ENCODE measurements at places on chromosomes 6 and 20. TPM values are rescaled to one million over a fixed set of nuclear protein-coding genes. Genes with fewer than 3 reads are reported as not detected.

- H3K36me3 ChIP-seq = peaks cover 7% of the 10 kb centered on the region
- no peak overlapping the region for H3K27ac ChIP-seq
- H3K27me3 ChIP-seq = no peaks in the 10 kb centered on the region
- no peak for DNase-seq
These were observed 10.9 kb downstream of the ACSS1 start for GRCh38 chr20:25046736-25047666.

- H3K4me1 ChIP-seq = peaks cover 54% of the 10 kb centered on the region
- peak; percentile 63 for DNase-seq
- peaks cover 78% of the 10 kb centered on the region for H3K36me3 ChIP-seq
- peak overlapping the region; percentile 85 for H3K4me3 ChIP-seq
- H3K27me3 ChIP-seq = no peaks in the 10 kb centered on the region
These were observed 8.9 kb downstream of the CD164 start for GRCh38 chr6:109373331-109373730.

DNA sequence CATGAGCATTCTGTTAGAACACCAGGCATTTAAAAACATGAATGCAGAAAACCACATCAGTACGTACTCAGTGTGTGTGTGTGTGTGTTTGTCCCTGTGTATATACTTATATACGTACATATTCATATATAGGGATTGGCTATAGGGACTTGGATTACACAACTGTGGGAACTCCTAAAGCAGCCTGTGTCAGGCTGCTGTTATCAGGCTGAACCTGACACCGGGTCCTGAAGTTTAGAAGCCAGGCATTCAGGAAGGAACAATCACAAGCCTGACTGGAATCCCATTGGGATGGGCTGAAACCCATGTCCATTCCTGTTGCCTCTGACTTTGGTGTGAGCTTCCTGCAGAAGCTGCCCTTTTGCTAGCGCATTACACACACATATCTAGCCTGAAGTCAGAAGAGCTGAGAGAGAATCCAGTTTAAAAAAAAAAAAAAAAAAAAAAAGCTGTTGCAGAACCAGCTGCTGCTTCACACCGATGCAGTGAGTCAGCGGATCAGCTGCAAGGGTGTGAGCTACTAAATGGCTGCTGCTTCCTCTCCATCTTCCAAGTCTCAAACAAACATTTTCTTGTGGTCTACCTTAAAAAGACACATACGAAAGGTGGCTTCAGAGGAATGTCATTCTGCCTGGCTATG, 348.1 kb downstream of the THBS2 start:
- no peak overlapping the region for H3K4me3 ChIP-seq
- no peaks in the 10 kb centered on the region for H3K4me1 ChIP-seq
- H3K27me3 ChIP-seq = no peaks in the 10 kb centered on the region
- no peak overlapping the region for H3K27ac ChIP-seq
- H3K36me3 ChIP-seq = no peaks in the 10 kb centered on the region

- peaks cover 8% of the 10 kb centered on the region for H3K27me3 ChIP-seq
- no peak overlapping the region for H3K27ac ChIP-seq
- H3K4me1 ChIP-seq = peaks cover 4% of the 10 kb centered on the region
- DNase-seq = no peak
These were observed 31.0 kb downstream of the RIN2 start for GRCh38 chr20:19789009-19789408.

DNA sequence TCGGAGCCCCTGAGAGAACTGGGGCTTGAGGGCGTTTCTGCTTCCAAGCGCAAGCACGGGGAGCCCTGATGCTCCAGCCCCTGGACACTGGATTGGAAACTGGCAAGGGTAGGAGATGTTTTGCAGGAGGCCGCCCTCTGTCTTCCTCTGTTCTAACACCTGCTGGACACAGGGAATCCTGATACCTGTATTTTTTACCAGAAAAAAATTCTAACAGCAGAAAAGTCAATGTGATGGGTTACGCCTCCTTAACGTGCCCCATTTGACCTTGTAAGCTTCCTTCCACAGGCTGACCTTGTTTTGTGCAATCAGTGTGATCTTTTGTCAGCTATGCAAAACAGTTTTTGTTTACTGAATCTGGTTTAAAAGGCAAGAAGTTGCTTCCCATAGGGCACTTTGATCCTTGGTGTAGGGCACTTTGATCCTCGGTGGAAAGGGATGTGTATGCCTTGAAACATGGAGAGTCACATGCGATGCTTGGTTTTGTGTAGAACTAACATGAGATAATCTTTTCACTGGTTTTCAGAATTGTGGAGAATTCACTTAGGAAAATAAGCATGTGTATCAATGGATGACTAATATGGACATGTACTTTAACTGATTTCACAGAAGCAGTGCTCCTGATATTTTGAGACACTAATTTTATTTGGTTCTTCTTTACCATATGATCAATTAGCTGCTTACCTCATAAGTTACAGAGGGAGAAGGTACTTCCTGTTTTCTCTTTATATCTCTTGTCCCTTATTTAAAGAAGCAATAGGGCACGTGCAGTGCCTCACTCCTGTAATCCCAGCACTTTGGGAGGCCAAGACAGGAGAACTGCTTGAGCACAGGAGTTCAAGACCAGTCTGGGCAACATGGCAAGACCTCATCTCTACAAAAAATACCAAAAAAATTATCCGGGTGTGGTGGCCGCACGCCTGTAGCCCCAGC, 59.9 kb upstream of the MAP3K4 start:
- no peaks in the 10 kb centered on the region for H3K4me1 ChIP-seq
- peaks cover 33% of the 10 kb centered on the region for H3K27me3 ChIP-seq
- H3K4me3 ChIP-seq = no peak overlapping the region
- no peak overlapping the region for H3K27ac ChIP-seq
- no peak for DNase-seq
- H3K36me3 ChIP-seq = no peaks in the 10 kb centered on the region

- no peak overlapping the region for H3K27ac ChIP-seq
- no peak for DNase-seq
- no peaks in the 10 kb centered on the region for H3K36me3 ChIP-seq
- H3K4me3 ChIP-seq = no peak overlapping the region
These were observed 285.3 kb downstream of the CDC5L start for GRCh38 chr6:44672841-44673240.

- H3K36me3 ChIP-seq = no peaks in the 10 kb centered on the region
- peaks cover 5% of the 10 kb centered on the region for H3K27me3 ChIP-seq
- no peak for DNase-seq
- no peak overlapping the region for H3K27ac ChIP-seq
- no peak overlapping the region for H3K4me3 ChIP-seq
- H3K4me1 ChIP-seq = peaks cover 11% of the 10 kb centered on the region
These were observed 35.2 kb downstream of the JPH2 start for GRCh38 chr20:44151621-44152416.

DNA sequence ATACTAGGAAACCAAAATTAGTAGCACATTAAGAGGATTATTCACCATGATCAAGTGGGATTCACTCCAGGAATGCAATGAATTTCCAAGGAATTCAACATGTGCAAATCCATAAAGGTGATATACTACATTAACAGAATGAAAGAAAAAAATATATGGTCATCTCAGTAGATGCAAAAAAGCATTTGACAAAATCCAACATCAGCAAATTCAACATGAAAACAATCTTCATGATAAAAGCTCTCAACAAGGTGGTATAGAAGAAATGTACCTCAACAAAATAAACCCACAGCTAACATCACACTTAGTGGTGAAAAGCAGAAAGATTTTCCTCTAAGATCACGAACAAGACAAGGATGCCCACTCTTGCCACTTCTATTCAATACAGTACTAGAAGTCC, 74.4 kb upstream of the PDE10A start:
- no peak for DNase-seq
- H3K4me3 ChIP-seq = no peak overlapping the region
- no peaks in the 10 kb centered on the region for H3K36me3 ChIP-seq
- H3K27ac ChIP-seq = no peak overlapping the region
- no peaks in the 10 kb centered on the region for H3K4me1 ChIP-seq

DNA sequence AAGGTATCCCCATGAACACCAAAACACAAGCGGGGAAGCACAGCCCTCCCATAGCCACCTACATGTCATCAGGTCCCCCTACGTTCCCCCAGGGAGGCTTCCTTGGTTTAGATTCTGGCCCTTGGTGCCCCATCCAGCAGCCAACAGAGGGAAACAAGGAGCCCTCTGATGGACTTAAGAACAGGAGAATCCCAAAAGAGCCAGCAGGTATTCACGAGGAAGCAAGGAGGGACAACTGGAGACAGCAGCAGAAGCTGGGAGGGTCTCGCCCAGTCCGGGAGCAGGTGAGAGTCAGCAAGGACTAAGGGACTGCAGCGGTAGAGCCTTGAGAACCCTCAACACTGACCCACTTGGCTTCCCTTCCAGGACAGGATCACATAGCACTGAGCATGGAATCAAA, 58.4 kb upstream of the TOP1 start:
- no peak overlapping the region for H3K4me3 ChIP-seq
- H3K36me3 ChIP-seq = no peaks in the 10 kb centered on the region
- no peak for DNase-seq
- H3K4me1 ChIP-seq = peaks cover 12% of the 10 kb centered on the region

GRCh38 chr20:16601047-16601446, 27.8 kb upstream of the KIF16B start:
- no peak overlapping the region for H3K27ac ChIP-seq
- no peak overlapping the region for H3K4me3 ChIP-seq
- DNase-seq = no peak
- H3K4me1 ChIP-seq = peaks cover 4% of the 10 kb centered on the region
- no peaks in the 10 kb centered on the region for H3K36me3 ChIP-seq

DNA sequence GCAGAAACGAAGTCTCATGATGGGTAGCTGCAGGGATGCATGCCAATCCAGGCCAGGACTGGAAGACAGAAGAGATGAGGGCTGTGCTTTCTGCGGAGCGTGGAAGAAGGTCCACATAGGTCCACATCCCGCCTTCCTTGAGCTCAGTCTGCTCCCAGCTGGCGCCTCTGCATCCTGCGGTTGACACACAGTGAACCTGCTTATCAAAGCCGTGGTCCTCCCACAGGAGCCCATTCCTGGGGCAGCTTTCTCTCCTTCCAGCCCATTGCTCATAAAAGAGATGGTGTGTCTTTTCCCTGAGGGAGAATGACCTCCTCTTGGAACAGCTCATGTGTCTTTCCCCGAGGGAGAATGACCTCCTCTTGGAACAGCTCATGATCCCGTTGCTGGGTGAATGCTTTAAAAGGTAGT, 225.4 kb downstream of the CDH4 start:
- H3K4me1 ChIP-seq = no peaks in the 10 kb centered on the region
- no peak overlapping the region for H3K27ac ChIP-seq
- H3K4me3 ChIP-seq = no peak overlapping the region
- H3K27me3 ChIP-seq = no peaks in the 10 kb centered on the region
- no peaks in the 10 kb centered on the region for H3K36me3 ChIP-seq

- H3K27me3 ChIP-seq = peaks cover 6% of the 10 kb centered on the region
- peaks cover 18% of the 10 kb centered on the region for H3K4me1 ChIP-seq
- no peak for DNase-seq
- peaks cover 5% of the 10 kb centered on the region for H3K36me3 ChIP-seq
These were observed 72.8 kb upstream of the ECI2 start for GRCh38 chr6:4208158-4208557.

Gene ELOVL2
- total RNA-seq = not detected

Gene TRERF1
- 37.3 TPM for total RNA-seq

Gene PCK1
- not detected for total RNA-seq

Gene C6orf52
- total RNA-seq = 3.0 TPM

Gene APOBEC2
- total RNA-seq = not detected
